ENCODE measurements at places on chromosomes 6 and 20. TPM values are rescaled to one million over a fixed set of nuclear protein-coding genes. Genes with fewer than 3 reads are reported as not detected.

GRCh38 chr6:142878407-142878806, 66.6 kb downstream of the HIVEP2 start:
- no peak for DNase-seq

- no peak for DNase-seq
These were observed 112.7 kb downstream of the ISM1 start for GRCh38 chr20:13333793-13334192.

- no peak for DNase-seq
These were observed 1.7 kb downstream of the HSP90AB1 start for GRCh38 chr6:44248579-44248978.

DNA sequence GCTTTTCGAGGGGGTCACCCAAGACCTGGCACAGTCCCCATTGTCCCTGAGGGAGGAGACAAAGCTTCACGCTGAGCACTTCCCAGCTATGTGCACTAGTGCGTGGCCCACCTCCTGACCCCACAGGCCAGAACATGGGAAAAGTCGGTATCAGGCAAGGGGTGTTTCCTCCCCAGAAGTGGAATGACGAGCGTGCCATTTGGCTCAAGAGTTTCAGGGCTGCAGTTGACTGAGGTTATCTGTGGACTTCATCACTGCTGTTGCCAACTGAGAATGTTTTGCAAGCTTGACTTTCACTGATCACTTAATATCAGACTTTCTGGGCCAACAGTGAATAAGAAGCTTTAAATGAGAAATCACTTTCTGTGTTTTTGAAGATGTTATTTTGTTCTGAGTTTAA, 137.0 kb upstream of the AFDN start:
- DNase-seq, result no peak

DNA sequence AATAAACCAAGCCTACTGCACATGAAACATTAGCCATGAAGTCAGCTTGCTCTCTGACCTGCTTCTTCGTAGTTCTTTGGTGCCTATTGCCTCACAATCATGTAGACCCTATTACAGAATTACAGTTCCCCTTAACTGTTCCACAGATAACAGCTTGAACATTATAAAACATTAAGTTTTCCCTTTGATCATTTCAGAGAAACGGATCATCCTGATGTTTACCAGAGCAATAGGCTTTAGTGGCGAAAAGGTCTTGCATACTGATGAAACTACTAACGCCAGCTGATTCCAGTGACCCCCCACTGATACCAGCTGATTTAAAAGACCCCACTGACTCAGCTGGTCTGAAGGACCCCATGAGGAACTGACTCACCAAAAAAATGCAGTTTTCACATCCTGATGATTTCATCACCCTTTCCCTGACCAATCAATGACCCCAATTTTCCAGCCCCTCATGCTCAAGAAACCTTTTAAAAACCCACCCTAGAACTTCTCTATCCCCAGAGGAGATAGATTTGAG, 39.4 kb upstream of the MLIP start:
- no peak for DNase-seq

DNA sequence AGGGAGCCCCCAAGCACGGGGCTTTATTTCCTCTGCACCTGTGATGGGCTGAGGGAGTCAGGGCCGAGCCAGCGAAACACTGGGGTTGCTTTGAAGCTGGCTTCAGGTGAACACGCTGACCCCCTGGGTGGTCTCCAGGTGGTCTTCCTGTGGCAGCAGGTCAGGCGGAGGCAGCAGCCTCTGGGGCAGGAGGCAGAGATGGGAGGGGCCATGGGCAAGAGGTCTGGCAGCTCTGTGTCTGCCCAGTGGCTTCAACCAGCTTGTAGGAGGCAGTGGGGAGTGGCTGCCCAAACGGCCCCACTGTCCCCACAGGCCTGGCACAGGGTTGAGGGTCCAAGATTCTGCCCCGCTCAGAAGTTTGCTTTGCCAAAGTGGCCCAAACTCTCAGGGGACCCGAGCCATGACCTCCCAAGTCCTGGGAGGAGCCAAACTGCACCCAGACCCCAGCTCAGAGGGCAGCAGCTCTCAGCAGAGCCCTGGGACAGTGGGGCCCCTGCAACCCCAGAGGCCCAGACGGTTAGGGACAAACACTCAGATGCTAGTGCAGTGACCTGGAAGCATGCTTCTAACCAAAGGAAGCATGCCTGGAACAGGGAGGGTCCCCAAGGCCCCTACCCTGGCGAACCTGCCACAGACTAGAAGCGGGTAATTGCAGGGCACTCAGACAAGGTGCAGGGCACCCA, 15.3 kb downstream of the NTSR1 start:
- DNase-seq, result no peak

- no peak for DNase-seq
These were observed 49.7 kb upstream of the SNX9 start for GRCh38 chr6:157773248-157773773.

- DNase-seq, result no peak
These were observed 185.5 kb upstream of the ECI2 start for GRCh38 chr6:4320860-4321259.

- no peak for DNase-seq
These were observed 6.0 kb upstream of the LKAAEAR1 start for GRCh38 chr20:64090165-64090564.

DNA sequence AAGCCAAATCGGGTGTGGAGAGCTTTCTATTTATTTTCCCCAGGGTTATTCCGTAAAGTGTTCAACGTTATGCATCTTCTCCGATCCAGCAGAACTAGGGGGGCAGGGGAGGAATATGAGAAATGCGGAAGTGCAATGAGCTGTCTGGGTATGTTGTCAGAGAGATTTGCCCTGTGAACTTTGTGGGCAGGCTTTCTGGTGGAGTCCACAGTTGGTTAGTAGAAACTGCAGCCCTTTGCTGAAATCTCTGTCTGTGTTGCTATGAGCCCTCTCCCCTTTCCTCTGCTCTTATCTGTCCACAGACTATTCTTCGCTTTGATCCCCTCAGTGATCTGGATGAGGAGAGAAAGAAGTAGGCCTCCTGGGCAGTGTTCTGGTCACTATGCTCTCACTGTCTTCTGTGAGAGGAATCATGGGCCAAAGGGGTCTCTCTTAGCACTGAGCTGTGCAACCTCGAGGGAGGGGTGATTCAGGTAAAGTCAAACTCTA, 158.9 kb upstream of the FUT9 start:
- DNase-seq, result no peak

- no peak for DNase-seq
These were observed 32.7 kb downstream of the WDR27 start for GRCh38 chr6:169669147-169669546.

DNA sequence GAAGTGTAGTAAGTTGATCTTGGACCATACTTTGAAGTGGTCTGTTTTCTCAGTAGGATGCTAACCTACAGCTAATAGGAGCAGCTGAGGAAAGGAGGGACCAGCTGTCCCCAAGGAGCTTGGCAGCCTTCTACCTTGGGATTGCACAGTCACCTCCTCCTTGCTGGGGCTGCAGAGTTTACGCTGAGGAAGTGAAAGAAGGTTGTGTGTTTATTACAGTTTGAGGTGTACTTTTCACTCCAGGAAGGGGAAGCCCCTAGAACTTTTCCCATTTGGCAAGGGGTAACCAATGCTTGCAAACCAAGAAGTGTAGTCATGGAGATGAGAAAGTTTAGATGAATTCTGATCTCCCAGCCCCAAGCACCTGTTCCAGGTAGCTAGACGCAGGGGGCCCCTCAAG, 58.8 kb downstream of the BMP6 start:
- DNase-seq, result no peak

GRCh38 chr6:149887343-149887742, 10.6 kb downstream of the RAET1E start:
- no peak for DNase-seq

DNA sequence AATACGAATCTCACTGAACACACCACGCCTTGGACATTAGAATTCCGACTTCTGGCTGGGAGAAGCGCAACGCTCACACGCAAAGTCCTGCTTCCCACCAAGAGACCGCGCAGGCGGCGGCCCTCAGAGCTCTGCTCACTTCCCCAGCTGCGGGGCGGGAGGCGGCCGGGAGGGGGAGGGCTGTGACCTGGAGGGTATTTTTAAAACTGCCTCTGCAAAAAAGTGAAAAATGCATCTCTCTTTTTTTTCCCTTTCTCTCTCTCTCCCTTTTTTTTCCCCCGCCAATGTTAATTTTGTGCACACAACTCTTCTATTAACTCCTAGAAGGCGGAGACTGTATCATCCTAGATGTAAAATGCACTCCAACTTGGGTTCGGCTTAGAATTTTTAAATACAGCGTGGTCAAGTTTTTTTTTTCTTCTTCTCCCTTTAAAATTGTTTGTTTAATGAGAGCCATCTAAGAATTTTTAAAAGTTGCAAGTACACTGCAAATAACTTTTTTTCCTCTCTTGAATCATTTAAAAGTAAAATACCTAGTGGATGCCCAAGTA, 66.4 kb downstream of the STX11 start:
- no peak for DNase-seq

BMP7 gene
- 14.1 TPM for total RNA-seq

DEFB124 gene
- total RNA-seq, result not detected

FAM217A gene
- not detected for total RNA-seq

UBR2 gene
- 29.4 TPM for total RNA-seq

CTAGE9 gene
- not detected for total RNA-seq

HNF4A gene
- total RNA-seq, result not detected

MCHR2 gene
- not detected for total RNA-seq

SALL4 gene
- total RNA-seq, result 1.2 TPM

TASP1 gene
- 17.1 TPM for total RNA-seq

LIN28B gene
- not detected for total RNA-seq

NTSR1 gene
- not detected for total RNA-seq

HSPA1L gene
- 1.9 TPM for total RNA-seq
